ENCODE measurements at places on chromosomes 7 and 10.

DNA sequence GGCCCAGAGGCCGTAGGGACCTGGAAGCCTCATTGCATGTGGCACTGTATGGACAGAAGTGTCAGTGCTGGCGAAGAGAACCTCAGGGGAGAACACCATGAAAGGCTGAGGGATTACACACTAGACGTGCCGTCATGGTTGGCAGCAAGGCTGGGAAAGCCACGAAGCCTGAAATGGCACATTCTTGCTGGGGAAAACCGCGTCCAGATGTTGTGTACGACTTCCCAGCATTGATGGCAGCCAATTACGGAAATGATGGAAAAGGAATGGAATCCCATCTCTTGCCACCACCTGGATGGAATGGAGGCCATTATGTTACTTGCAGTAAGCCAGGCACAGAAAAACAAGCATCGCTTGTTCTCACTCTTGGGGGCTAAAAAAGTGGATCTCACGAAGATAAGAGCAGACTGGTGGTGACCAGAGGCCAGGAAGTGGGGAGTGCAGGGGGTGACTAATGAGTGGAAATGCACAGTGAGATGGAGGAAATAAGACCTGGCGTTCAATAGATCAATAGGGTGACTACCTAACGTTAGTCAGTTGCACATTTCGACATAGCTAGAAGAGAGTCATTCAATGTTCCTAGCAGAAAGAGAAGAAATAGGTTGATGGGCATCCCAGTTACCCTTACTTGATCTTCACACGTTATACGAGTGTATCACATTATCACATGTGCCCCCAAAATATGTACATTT is 14.6 kb upstream of the PWWP2B start:
- no peak for DNase-seq

DNA sequence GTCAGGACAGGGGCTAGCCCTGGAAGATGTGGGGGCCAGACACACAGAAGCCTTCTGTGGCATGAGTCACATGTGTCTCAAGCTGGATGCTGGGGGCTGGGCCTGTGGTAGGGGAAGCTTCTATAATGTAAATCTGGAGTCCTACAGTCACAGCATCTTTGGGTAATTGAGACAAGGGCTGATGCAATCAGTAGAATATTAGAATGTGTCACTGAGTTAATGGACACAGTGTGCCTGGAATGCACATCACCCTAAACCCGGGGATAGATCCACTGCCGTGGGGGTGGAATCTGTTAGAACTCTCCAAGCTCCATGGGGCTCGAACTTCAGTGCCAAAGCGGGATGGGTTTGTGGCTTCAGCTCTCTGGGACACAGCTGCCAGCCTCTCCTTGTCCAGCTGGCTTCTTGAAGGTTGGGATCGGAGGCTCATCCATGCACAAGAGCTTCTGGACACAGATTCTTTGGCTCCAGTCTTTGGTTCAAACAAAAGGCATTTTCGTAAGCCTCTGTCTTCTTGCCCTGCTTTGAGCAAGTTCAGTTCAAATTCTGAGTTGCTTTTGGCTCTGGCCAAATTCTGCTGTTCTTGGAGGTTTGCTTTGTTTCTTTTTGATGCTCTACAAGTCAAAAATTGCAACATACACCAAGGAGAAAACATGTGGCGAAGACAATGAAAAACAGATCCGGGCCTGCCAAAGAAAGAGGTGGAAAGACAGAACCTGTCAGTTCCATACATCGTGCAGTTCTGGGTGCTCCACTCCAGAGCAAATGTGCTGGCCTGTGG is 194.8 kb upstream of the ZNF32 start:
- DNase-seq: peak; percentile 71

- DNase-seq: no peak
Observed at GRCh38 chr7:940599-941408, 13.7 kb downstream of the ADAP1 start.

GRCh38 chr10:77756319-77757232 is 119.0 kb upstream of the KCNMA1 start:
- no peak for DNase-seq

DNA sequence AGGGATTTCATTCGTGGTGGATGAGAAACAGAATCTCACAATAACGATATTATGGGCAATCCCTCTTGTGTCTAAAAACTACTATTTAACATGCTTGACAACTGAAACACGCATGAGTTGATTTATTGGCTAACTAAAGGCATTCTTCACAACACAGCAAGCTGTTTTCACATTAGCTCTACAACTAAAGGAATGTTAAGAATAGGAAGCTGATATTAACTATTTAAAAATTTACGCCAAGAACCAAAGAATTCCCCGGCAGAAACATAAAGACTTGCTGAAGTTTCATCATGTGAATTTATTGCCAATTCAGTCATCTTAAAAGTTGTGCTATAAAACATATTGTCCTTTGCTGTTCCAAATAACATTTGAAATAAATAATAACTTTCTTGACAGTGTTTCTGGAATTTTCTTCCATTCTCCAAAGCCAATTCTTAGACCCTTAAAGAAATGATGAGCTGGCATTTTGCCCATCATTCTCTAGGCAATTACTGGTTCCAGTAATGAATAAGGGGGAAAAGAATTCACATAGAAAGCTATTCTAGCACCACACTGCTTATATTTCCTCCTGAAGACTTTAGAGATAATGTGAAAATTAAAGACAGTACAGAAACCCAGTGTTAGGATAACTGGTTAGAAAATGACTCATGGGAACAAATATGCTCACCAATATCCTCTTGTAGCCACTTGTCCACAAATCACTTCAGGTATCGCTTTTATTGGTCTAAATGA is 233.1 kb downstream of the PARD3 start:
- DNase-seq: no peak

GRCh38 chr10:69096045-69096444 is 8.1 kb downstream of the SRGN start:
- no peak for DNase-seq

DNA sequence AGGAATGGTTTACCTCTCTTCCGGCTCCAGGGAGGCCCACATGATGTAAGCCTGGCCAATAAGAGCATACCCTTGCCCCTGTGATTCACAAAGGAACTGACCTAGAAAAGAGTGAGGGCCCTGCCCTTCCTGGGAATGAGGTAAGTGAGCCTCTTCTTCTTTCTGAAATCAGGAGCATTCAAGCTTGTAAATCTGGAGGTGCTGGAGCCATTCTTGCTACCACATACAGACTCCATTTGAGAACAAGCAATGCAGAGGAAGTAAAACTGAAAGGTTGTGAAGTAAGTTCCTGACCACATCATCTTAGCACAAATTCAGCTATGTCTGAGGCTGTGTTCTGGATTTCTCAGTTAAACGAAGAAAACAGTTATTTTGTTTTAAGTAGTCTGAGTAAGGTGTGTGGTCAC is 132.2 kb downstream of the CD36 start:
- DNase-seq: no peak

DNA sequence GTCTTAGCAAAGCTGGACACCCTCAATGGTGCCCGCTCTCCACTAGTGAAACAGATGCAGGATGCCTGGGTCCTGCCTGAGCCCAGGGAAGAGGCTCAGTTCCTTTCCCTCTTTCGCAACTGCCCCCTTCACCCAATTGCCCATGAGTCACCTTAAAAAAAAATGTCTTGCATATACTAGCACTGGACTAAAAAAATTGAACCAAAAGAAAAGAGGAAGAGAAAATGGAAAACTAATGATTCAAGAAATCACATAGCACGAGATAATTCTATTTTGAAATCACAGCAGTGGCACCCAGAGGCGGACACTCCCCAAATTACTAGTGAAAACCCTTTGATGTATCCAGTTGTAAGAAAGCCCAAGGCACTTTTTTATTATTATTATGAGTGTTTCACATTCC is 972.5 kb downstream of the LRMDA start:
- DNase-seq: no peak

GRCh38 chr10:100878291-100878910 is 34.4 kb upstream of the SLF2 start:
- no peak for DNase-seq

DNA sequence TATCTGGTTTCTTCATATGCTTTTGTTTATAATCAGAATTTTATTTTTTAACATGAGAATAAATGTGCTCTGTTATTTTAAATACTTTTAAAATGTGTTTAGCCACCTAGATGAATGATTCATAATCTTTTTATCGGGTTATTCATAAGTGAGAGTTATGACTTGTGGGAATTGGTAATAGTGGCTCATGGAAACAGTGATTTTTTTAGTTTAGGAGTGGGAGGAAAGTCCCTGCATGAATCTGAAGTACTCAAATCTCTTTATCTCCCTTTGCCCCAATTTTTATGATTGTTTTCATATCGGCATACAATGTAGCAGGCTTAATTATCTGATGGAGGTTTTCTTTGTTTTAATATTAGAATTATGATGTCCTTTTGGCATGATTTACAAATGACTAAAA is 42.9 kb downstream of the TAX1BP1 start:
- no peak for DNase-seq

Data from sciatic nerve (tissue), 2 donors.